ENCODE measurements at places on chromosomes 4 and X.

DNA sequence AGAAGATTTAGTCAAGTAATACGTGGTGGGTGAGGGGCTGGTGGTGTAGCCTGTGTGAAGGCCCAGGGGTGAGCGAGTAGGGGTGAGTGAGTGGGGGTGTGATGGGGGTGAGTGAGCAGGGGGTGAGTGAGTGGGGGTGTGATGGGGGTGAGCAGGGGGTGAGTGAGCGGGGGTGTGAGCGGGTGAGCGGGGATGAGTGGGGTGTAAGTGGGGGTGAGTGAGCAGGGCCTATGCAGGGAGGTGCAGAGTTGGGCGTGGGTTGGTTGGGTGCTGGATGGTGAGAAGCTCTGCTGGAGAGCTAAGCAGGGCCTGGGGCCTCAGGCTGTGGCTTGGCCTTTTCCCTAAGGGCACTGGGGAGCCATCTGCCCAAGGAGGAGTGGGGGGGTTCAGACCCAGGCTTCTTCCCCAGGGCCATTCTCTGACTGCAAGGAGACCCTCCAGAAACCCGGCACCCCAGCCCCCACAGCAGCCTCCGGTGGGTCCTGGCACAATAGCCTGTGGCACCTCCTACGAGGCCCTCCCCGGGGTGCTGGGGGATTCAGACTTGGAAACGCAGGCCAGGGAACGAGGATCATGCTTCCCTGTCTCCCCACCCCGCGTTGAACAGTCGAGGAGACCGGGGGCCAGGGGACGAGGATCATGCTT lies 30.4 kb downstream of the SH3TC1 start:
- DNase-seq = no peak

DNA sequence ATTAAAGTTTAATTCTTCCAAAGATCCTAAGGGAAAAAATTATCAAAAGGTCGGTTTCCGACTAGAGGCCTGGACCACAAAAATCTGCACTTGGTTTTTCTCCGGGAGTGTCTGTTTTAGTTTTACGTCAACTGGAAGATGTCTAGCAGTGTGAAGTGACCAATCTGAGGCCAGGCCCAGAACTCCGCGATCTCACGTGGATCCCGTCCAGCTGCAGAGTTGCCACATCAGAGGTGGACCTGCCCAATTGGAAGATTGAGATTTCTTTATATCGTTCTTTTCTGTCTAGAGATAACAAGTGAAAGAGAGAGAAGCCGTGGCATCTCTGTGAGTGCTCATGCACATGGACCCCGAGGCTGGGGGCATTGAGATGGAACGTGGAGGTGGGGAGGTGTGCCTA lies 115.8 kb downstream of the AFF1 start:
- DNase-seq = no peak

GRCh38 chrX:71320126-71320525 lies 18.6 kb downstream of the ITGB1BP2 start:
- DNase-seq = no peak

GRCh38 chr4:94455081-94455480 lies 3.3 kb downstream of the PDLIM5 start:
- DNase-seq = no peak

DNA sequence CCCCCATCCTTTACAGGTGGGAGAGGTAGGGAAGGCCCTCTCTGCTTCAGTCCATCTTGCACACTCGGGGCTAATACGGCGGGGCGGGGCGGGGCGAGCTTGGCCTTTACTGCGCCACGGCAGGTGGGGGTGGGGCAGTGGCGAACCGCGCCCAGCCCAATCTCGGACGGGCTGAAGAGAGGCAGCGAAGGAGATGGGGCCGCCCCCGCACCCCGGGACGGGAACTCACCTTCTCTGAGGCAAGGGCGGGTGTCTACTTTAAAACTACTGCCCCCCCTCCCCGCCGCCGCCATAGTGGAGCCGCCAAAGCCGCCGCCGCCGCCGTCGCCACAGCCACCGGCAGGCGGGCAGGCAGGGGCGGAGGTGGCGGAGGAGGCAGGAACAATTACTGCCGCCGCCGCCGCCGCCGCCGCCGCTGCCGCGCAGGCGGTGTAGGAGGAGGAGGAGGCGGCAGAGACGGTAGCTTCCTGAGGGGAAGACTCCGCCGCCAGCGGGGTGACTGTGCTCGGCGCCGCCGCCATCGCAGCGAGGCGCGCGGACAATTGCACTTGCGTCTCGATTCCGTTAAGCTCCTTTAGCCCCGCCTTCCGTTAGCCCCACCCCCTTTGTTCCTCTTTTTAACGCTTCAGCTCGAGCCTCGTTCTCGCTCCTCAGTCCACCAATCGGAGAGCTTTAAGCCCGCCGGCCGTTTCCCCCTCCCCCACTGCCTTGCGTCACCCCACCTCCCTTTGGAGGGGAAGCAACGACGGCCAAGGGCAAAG lies at the start of gene ZMAT1:
ZMAT1 (minus strand) TSS at position 540 of the 761 bp plus-strand sequence; CDS start at position 521, 19 bp downstream.
- DNase-seq = peak; percentile 90

DNA sequence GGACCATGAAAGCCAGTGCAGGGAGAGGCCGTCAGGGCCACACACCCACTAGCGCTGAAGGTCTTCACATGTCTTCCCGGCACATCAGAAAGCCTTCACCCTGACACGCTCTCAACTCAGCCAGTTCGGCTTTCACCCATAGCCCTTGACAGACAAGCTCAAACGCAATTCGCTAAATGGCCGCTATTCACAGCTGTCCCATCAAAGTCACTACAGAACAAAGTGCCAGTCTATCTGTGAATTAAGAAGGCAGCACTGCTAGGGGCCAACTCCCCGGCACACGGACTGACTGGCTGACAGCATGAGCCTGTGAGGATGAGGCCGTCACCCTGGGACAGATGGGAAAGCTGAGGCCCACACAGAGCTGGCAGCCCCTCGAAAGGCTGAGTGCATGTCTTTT lies 45.7 kb downstream of the ACOX3 start:
- no peak for DNase-seq

DNA sequence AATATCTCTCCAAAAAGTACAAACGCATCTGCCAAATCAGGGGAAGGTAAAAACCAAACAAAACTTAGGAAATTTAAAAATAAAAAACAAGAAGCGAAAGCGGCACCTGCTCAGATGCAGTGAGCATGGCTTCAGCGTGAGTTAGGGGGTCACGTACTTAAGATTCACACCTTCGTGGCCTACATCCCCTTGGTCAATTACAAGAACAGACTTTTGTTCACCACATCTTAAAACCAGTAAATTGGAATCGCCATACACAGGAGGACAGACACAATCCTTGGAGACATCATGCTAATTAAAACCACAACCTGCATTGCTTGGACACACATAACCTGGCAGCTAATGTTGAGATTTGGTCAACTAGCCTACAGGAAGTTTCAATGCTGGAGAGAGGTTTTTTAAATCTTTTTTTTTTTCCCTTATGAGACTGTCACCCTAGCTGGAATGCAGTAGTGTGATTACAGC lies 12.5 kb upstream of the SEL1L3 start:
- no peak for DNase-seq

DNA sequence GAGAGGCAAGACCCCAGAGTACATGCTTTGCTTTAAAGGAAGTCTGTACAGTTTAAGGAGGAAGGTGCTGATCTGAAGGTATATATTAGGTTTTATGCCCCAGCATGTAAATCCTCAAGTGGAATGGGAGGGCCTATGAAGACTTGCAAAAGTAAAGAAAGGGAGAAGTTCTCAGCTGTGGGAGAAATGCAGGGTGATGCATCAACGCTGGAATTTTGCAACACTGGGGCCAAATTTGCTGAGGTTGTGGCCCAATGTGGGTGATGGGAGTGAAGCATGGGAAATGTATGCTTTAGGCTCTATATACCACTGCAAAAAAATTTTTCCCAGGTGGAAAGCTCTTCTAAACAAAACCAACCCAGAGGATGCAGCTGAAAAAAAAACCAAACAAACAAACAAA lies 33.8 kb upstream of the GPR174 start:
- DNase-seq = no peak

GRCh38 chrX:111040377-111041017 lies 55.5 kb upstream of the PAK3 start:
- DNase-seq = no peak

DNA sequence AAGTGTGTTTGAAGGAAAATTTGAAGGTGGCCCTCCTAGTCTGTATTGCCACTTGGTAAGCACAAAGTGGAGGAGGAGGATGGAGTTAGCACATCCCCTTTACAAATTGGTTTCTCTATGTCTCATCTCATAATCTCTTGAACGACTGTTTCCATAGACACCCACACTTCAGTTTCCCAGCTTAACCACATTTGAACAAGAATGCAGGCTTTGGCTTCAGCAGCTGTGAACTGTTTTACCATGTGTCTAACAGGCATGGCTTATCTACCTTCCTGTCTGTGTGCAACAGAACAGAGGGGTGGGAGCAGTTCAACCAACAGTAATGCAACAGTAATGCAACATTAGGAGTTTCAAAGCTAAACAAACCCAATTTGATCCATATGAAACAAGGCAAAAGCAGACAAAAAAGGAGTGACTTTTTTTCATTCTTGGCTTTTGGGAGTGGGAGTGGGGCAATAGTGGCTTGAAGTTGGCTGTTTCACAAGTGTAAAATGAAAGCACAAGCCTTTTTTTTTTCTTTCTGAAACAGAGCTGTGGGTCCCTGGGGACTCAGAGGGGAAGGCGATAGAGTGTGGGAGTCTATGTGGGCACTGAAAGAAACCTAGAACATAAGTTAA lies 108.0 kb downstream of the ITM2A start:
- no peak for DNase-seq

- no peak for DNase-seq
Measured at GRCh38 chrX:29872831-29873230, 342.5 kb upstream of the MAGEB2 start.

- DNase-seq = no peak
Measured at GRCh38 chrX:137062915-137063617, 29.3 kb upstream of the GPR101 start.

- DNase-seq = no peak
Measured at GRCh38 chr4:77711469-77711868, 105.8 kb downstream of the CXCL13 start.

- no peak for DNase-seq
Measured at GRCh38 chr4:86633854-86634253, 39.7 kb downstream of the PTPN13 start.

DNA sequence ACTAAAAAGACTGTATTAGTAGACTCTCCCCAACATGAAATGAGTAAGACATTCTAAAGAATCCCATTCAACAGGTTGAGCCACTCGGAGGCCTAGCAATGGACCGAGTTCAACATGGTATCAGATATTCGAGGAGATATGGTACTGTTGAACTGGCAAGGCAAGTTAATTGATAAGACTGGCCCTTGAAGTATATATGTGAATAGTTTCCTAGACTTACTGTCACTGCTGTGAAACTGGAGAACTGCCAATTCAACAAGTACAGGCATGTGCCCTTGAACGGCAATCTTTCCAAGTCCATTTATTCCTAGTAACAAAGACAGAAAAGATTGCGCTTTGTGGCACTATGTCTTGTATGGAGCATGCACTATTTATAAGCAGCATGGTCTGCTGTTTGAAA lies 24.4 kb downstream of the FAT1 start:
- no peak for DNase-seq

DNA sequence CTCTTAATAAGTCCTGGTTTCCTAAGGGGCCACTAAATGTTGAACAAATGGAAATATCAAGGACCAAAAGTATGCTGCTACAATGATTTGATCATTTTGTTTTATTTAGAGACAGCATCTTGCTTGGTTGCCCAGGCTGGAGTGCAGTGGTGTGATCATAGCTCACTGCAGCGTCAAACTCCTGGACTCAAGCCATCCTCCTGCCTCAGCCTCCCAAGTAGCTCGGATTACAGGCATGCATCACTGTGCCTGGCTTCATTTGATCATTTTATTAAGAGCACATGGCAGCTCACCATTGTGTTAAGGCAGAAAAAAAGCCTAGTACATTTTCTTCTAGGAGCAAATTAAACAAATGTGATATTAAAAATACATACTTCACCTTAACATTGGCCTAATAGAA lies 52.7 kb downstream of the DCLK2 start:
- DNase-seq = no peak

DNA sequence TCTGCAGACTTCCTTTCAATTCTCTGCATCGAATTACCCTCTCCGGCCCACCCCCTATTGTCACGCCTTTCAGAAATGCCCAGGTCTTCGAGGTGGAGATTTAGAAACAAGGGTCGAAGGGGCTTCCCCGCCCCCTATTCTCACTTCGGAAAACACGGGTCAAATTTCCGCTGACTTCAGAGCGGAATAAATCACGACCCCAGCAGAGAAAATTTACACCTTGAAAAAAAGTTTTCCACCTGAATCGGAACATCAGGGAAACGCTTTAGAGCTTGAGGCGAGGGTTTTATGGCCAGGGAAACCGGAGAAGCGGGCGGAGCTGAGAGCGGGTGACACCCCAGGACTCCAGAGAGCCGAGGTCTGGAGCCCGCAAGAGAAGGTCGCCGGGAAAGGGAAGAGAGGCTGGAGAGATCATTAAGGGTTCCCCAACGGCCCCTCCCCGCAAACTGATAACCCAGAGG lies 1.6 kb downstream of the SHISA3 start:
- no peak for DNase-seq

DNA sequence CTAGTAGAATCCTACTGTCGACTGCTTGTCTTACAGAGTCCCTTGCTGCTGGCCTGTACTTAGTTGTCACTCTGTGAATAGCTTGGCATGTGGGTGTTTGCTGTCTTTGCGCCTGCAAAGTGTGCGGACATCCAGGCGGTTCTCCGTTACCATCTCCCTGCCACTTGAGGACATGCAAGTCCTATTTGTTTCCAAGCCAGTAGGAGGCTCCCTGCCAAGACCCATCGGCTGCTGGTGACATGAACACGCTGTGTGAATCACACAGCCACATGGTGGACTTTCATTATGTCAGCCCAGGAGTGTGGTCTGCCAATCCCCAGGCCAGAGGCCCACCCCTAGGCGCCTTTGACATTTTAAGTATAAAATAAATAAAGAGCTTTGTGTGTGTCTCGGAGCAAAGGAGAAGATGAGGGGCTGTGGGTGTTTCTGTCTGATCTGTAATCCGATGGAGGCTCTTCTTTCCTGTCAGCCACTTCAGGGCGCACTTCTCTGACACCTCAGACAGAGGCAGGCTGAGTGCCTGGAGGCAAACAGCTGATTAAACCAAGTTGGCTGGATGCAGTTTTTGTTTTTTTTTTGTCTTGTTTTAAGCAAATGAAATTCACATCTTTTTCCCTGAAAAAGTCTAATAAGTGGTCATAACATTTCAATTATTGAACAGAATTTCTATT lies 51.5 kb downstream of the ALPK1 start:
- DNase-seq = peak; percentile 89

DNA sequence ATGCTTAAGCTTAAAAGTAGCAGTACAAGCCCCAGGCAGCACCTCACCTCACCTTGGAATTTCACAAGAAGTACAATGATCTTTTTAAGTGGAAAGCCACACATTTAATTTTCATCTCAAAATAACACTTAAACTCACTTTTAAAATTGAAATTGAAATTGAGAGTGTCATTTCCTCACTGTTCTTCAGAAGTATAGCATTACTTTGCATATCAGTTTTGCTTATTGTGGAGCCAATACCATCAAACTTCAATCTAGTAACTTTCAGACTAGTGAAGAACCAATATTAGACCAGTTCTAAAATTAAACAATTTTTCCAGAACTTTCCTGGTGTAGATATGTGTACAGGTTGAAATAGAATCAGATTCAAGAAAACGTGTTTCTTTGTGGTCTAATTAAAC lies 242.4 kb downstream of the NDST4 start:
- no peak for DNase-seq

Data from WERI-Rb-1 (cell line).